Aorta (tissue), 5 donors: ENCODE measurements at places on chromosomes 7 and 10. TPM values are rescaled to one million over a fixed set of nuclear protein-coding genes. Genes with fewer than 3 reads are reported as not detected.

DNA sequence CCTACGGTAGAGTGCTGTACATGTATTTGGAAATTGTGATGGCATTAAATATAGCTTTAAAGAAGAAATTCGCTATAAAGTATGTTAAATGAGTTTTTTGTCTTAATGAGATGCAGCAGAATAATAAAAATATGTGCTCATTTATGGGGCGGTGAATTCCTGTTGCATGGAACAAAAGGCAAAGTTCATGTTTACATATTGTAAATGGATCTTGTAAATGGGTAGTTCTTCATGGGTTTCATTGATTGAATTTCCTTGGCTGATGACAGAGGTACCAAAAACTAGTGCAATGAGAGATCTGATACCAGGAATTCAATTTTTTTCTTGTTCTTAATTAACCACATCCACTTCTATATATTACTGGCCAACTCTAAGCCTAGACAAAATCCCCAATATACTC, 284.2 kb downstream of the SUGCT start:
- H3K27ac ChIP-seq, result no peak overlapping the region
- H3K4me1 ChIP-seq, result no peaks in the 10 kb centered on the region
- no peaks in the 10 kb centered on the region for H3K36me3 ChIP-seq
- H3K4me3 ChIP-seq, result no peak overlapping the region
- DNase-seq, result no peak

GRCh38 chr10:31031205-31031557, 484 bp downstream of the ZNF438 start:
- H3K27ac ChIP-seq, result peak overlapping the region; percentile 95
- H3K36me3 ChIP-seq, result no peaks in the 10 kb centered on the region
- H3K4me3 ChIP-seq, result peak overlapping the region; percentile 28
- no peaks in the 10 kb centered on the region for H3K27me3 ChIP-seq

DNA sequence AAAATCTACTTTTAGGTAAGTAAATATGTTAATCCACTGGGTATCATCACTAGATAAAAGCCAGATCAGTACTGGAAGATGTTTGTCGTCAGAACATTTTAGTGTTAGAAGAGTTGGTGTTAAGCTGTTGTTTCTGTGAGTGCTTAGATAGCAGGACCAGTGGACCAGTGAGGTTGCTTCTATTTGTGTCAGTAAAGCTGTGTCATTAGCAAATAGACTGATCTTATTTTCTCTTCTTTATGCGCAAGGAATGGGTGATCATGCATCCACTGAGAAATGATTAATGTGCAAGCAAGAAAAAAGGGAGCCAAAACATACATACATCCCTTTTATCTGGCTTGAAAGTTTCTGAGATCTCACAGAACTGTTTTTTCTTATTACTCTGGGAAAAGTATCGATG, 42.6 kb downstream of the EXOC4 start:
- H3K27ac ChIP-seq, result no peak overlapping the region
- H3K4me1 ChIP-seq, result no peaks in the 10 kb centered on the region
- no peak for DNase-seq
- no peak overlapping the region for H3K4me3 ChIP-seq
- no peaks in the 10 kb centered on the region for H3K27me3 ChIP-seq

DNA sequence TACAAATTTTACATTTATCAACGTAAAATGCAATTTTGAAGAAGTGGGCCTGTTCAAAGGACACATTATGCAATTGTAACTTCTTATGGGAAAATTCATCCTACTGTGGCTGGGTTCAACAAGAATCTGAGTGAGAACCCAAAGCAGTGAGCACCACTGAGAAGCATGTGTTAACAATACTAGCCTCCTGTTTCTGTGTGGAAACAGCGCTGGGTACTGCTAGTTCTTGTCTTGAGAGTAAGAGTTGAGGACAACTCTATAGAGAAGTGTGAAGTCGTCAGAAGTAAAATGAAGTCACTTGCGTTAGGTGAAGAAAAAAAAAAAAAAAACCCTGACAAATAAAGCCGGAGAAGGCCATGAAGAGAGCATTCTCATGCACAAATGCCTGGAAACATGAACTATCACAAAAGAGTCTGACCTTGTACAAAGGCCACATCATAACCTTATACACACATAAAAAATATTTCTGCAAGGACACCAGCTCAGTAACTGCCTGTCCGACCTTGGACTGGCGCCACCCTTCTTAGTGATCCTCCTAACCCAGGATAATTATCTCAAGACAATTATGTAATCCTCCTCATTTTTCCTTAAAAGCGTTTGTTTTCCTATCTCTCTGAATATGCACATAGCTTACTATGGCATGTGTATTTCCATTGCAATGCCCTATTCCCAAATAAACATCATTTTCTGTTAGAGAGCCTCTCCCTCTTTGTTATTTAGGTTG, 554.9 kb downstream of the HTR7 start:
- DNase-seq, result no peak
- H3K36me3 ChIP-seq, result no peaks in the 10 kb centered on the region
- H3K4me1 ChIP-seq, result peaks cover 3% of the 10 kb centered on the region
- H3K27ac ChIP-seq, result no peak overlapping the region

DNA sequence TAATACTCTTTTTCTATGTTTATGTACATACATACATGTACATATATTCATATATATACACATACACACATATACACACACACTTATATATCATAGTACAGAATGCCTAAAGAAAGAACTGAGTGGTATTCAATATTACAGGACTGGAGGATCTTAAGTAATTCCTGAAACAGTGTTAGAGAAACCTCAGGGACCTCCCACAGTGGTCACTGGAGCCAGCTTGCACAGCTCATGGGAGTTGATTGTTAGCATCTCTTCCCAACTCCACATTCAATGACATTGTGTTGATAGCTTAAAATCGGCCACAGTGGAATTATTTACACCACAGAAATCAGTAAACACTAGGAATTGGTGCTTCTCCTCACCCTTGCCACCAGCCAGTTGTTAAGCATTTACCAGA, 6.0 kb downstream of the LRRC17 start:
- H3K27me3 ChIP-seq, result no peaks in the 10 kb centered on the region
- no peaks in the 10 kb centered on the region for H3K36me3 ChIP-seq

DNA sequence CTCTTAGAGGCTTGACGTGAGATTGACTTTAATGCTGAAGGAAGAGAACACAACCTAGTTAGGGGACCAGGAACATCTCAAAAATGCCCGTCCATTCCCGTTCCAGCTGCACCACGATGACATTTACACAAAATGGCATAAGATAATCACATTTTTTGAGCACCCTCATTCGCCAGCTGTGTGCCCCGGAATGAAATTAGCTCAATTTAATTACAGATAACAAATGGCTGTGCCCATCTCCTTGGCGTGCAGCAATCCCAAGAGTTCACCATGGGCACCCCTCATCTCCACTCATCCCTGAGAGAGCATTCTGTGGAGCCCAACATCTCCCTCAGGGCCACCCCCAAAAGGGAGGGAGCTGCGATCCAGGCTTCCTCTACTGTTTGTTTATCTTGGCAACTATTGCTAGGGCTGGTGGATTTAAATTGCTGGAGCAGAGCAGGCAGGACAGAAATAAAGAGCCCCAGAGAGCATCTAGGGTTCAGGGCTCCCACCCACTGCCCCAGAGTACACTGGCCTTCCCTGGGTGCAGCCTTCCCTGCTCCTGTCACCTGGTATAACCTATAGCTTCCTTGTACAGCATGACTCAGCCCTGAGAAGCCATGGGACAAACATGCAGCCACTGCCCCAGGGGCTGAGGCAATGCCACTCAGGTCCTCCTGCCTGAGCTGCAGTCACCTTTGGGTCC, 263.5 kb downstream of the ZEB1 start:
- H3K27ac ChIP-seq, result no peak overlapping the region
- no peak for DNase-seq
- no peaks in the 10 kb centered on the region for H3K4me1 ChIP-seq

DNA sequence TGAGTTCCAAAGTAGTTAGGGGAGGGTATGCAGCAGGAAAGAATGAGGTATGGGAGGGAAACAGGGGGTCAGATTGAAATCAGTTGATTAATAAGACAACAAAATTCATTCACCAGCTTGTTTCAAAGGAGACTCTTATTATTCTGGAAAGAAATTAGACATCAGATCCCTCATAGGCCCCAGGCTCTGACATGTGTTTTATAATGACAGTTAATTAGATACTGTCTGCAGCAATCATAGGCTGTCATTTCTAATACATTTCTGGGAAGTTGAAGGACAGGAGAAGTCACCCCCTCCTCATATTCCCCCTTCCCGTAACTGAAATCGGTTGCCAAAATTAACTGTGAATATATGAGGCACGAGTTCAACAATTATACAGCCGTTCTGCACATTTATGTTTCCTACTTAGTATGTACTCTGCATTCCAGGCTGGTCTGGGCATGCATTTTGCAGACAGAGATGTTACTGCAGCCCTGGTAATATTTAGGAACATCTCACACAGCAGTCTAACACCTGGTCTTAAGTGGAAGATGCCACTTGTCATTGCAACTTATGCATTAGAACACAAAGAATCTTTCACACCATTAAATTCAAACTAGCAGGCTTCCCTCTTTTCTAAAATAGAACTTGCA, 355.2 kb upstream of the LRGUK start:
- H3K4me3 ChIP-seq, result no peak overlapping the region
- no peaks in the 10 kb centered on the region for H3K4me1 ChIP-seq
- H3K36me3 ChIP-seq, result peaks cover 4% of the 10 kb centered on the region

DNA sequence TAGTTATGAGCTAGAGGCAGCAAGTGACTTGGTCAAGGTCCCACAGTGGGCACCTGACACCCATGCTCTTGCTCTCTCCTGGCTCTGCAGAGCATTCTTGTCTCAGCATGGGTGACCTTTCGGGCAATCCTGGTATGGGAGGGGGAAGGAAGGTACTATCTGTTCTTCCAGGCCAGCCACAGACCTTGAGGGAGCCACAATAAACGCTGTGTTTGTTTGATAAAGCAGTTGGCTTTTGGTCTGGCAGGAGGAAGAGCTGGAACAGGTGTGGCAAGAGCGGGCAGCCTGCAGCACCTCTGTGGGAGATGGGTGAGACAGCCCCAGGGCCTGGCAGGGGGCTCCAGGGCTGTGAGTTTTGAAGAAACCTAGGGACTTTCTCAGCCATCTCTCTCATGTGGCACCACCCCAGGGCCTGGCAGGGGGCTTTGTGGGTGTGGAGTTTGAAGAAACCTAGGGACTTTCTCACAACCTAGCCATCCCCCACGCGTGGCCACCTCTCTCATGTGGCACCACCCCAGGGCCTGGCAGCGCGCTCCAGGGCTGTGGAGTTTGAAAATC, 11.4 kb downstream of the CLDN3 start:
- no peak overlapping the region for H3K27ac ChIP-seq
- H3K4me1 ChIP-seq, result no peaks in the 10 kb centered on the region
- no peak overlapping the region for H3K4me3 ChIP-seq
- no peak for DNase-seq
- H3K36me3 ChIP-seq, result no peaks in the 10 kb centered on the region

- DNase-seq, result no peak
- no peaks in the 10 kb centered on the region for H3K4me1 ChIP-seq
- H3K27ac ChIP-seq, result no peak overlapping the region
- H3K4me3 ChIP-seq, result no peak overlapping the region
Observed at GRCh38 chr10:122853665-122854313, 8.1 kb upstream of the CUZD1 start.

DNA sequence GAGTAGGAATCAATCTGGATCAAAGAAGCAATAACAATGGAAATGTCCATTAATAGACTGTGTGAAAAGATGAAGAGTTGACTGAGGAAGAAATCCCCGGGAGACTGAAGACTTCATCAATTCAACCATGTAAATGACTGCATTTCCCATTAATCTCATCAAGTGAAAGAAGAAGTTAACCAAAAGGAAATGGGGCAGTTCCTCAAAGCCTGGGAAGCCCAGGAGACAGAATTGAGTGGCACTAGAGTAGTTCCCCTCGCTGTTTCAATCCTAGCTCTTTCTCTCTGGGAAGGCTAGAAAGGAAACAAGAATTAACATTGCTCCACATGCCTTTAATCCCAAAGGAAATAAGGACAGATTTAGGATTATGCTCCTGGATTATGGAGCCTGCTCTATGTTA, 4.8 kb upstream of the OR6V1 start:
- no peak overlapping the region for H3K4me3 ChIP-seq
- H3K27me3 ChIP-seq, result no peaks in the 10 kb centered on the region
- H3K4me1 ChIP-seq, result no peaks in the 10 kb centered on the region
- no peaks in the 10 kb centered on the region for H3K36me3 ChIP-seq

DNA sequence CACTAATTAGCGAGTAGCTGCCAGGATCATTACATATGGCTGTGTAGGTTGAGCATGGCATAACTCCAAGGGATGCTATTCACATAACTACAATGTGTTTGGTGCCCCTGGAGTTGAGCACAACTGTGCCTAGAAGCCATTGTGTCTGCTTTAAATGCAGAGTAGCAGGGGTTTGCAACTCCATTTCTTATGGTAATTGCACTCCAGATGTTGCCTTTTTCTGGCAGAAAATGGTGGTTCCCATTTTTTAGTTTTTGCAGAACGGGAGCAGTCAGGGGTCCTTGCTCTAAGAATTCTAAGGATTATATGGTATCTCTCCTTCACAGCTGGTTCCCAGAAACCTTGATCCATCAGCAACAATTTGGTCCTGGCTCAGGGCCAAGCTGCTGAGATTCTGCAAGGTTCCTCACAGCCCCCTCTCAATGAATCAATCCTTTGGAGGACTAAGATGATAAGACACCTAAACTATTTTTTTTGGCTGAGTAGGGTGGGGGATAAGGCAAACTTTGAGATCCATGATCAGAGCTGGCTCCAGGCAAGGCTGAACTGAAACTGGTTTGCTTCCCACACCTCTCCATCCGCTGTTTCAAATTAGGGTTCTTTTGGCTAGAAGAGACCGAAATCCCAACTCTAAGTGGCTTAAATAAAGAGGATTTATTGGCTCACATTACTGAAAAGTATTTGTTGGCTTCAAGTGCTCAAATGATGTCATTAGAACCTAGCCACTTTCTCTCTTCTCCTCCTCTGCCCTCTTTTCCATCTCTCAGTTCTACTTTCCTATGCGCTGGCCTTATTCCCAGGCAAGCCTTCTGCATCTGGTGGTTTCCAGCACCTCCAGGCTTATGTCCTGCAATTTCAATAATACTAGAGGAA, 97.5 kb upstream of the CCDC6 start:
- no peak overlapping the region for H3K27ac ChIP-seq
- DNase-seq, result no peak
- no peaks in the 10 kb centered on the region for H3K4me1 ChIP-seq
- no peaks in the 10 kb centered on the region for H3K36me3 ChIP-seq

- no peaks in the 10 kb centered on the region for H3K27me3 ChIP-seq
- H3K27ac ChIP-seq, result no peak overlapping the region
- H3K36me3 ChIP-seq, result no peaks in the 10 kb centered on the region
Observed at GRCh38 chr7:46786221-46786954, 795.5 kb downstream of the TNS3 start.

SAP25 gene
- total RNA-seq, result 7.5 TPM

SFTPA1 gene
- total RNA-seq, result not detected

PAPSS2 gene
- 57.2 TPM for total RNA-seq

COL1A2 gene
- total RNA-seq, result 844 TPM
